ENCODE measurements at places on chromosomes 3 and 15. TPM values are rescaled to one million over a fixed set of nuclear protein-coding genes. Genes with fewer than 3 reads are reported as not detected.

DNA sequence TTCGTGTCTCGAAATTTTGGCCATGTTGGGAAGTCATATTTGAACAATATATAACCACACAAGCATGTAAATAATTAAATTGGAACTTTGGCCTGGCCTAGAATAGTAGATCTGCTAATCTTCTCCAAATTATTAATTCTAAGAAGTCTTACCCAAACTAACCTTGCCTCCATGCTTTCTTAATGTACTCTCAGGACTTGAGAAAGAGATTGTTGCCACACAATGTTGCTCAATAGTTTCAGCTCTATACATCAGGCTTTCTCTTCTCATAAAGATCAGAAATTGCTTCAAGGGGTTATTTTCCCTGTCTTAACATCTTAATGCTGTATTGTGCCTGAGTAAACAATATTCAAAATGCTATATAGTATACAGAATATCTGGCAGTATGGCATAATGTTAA is 202.7 kb upstream of the LRIG1 start:
- no peak for DNase-seq

- DNase-seq: no peak
Observed at GRCh38 chr15:28110481-28110881, 11.4 kb upstream of the OCA2 start.

DNA sequence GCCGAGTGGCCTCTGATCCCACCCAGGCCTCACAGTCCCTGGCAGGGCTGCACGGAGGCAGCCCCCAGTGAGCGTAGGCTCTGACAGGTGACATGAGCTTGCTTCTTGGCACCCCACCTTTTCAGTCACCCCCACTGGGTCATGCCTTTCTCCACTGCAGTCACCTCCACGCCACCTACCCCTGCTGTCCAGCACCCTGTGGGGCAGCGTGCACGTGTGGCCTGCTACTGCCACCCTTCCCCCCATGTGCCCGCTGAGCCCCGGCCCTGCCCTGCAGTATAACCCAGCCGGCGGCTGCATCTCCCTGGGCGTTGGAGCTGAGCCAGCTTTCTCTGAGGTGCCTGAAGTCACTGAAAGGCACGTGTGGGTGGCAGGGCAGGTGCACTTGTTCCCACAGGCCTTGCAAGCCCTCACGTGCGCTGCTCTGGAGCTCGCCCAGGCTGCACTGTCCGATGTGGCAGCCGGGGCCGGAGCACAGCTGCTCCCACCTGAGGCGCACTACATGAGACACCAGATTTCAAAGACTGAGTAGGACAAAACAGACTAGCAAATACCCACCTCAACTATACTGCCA is 65.6 kb downstream of the NIPA2 start:
- no peak for DNase-seq

DNA sequence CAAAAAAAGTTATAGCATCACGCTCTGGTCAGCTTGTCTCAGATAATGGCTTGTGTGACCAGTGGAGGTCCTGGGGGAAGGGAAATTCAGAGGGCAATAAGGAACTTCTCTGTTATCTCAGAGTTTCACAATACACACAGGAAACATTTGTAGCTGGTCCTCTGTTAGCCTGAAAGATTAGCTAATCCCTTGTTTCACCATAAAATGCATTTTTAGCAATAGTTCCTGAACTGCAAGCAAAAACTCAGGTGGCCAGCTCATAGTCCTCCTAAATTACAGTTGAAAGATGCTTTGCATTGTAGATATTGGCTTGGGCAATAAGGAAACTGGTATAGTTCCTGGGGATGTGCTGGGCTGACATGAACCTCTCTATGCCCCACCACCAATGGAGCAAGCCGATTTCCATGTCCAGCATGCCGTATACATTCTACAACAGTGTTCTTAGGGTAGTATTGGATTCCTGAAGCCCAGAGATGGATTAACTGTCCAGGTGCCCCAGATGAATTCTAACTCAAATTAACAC is 141.5 kb upstream of the TBL1XR1 start:
- DNase-seq: no peak

- no peak for DNase-seq
Observed at GRCh38 chr3:168121184-168122017, 25.7 kb upstream of the GOLIM4 start.

- peak; percentile 17 for DNase-seq
Observed at GRCh38 chr15:24761704-24762302, 86.2 kb downstream of the NPAP1 start.

GRCh38 chr3:177341736-177342419 is 144.6 kb upstream of the TBL1XR1 start:
- DNase-seq: no peak

DNA sequence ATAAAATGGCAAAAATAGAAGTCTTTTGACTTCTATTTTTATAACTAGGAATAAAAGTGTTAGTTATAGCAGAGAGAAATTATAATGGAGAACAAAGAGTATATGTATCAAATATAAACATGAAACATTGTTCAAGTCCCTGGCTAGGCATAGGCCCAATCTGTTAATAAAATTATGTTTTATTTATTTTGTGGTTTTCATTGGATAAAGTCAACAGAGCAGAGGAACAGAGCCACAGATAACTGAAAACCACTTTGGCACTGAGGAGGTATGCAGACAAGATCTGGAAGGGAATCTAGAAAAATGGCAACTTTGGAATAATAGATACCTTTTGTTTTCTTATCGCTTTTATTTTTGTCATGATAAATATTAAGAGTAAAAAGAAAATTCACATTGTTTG is 50.4 kb upstream of the ICE2 start:
- peak; percentile 65 for DNase-seq

GRCh38 chr15:65550681-65551098 is 20.4 kb downstream of the HACD3 start:
- no peak for DNase-seq

- DNase-seq: no peak
Observed at GRCh38 chr3:167051421-167051820, 328.7 kb downstream of the ZBBX start.

C3orf20 gene
- not detected for total RNA-seq

DNA sequence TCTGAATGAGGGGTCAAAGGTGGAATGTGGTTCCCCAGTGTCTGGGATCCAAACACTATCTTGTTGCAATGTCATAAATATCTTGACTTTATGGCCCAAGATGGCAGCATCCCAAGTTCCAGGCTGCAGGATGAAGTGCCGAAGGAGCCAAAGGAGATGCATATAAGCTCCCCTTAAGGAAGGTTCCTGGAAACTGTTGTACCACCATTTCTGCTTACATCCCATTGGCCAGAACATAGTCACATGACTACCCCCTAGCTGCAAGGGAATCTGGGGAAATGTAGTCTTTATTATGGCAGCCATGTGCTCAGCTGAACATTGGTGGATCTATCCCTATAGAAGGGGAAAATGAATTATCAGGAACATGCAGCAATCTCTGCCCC is 54.3 kb downstream of the BDH1 start:
- peak; percentile 37 for DNase-seq

DNA sequence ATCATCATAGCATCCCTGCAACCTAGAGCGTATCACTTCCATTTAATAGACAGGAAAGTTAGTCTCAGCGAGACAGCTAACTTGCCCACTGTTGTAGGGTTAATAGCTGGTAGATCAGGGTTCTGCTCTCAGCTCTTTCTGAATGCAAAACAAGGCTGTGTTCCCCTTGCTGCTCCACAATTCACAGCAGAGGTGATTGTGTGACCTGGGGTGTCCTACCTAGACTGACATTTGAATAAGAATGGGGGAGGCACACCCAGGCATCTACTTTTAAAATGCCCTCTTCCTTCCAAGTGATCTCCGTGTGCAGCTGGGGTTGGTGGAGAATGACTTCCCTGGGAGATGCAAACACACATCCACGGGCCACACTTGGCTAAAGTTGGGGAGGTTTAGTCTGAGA is 43.0 kb upstream of the CACNA2D3 start:
- no peak for DNase-seq
